NCI-H1436 treated with DMSO at 0.1 percent for 48 hours (cell line): ENCODE measurements at places on chromosomes 16 and 17.

DNA sequence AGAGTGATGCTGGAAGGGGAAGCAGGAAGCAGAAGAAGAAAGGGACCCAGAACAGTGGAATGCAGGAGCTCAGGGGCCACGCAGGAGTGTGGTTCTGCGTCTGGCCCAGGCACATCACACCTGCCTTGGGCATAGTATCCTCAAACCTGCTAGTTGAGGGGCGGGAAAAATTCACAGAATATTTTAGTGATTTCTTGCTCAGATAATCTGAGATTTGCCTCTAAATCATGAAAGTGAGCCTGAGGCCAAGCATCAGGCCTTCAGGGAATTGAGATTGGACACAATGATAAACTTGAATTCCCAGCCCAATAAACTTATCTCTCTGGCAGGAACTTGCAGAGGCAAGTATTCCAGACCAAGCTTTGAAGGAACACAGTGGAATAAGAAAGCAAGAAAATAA, 48.5 kb upstream of the CCL2 start:
- DNase-seq = no peak

- DNase-seq = no peak
Observed at GRCh38 chr17:31236137-31236536, 60.9 kb downstream of the OMG start.

DNA sequence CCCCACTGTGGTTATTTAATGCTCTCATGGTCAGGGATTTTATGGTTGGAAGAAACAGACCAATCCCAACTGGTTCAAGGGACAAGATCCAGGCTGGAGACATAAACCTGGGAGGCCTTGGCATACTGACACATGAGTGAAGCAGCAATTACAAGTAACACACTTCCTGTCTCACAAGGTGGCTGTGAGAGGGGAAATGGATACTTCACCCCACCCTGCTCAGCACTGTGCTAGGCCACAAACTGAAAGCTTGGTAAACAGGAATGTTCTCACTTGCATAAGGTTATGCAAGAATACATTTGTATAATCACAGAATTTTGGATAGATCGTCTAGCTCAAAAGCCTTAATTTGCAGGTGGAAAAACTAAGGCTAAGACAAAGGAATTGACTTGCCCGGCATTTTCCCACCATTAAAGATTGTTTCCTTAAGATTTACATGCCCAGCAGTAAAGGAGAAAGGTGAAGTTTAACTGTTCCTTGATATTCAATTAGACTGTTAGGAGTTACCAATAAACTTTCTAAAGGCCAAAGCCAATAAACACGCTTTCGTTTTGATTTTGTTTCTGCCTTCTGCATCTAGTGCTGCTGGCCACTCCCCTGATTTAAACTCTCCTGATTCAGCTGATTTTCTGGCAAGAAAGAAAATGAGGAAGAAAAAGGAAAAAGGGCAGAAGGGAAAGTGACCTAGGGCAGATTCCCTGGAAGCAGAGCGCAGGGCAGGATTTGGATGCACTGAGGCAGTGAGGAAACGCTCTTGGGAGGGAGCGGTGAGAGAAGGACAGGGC, 215.6 kb upstream of the CDH5 start:
- no peak for DNase-seq

DNA sequence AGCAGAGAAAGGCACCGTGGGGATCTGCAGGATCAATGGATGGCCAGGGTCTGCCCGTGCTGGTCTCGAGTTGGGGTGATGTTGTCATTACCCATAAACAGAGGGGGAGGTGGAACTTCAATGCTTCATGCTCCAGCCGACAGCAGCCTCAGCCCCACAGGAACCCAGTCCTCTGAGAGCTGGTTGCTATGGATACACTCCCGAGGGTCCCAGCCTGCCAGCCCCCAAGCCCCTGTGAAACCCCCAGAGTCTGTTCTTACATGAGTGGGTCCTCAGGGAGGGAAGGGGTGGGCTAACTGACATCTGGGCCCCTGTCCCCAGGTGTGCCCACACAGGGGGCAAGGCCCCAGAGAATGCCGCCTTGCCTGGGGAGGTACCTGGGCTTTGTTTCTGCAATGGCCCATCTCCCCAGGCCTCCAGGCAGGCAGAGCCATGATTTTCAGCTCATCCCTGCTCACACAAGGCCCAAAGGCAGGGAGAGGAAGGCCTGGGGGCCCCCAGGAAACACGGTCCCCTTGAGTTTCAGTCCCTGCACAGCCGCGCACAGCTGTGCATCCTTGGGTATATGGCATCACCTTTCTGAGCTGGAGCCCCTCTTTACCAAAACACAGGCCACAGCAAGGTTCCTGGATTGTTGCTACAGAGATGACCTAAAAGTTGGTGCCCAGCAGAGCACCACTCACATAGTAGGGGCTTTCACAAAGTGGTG, 223.7 kb downstream of the ZNF423 start:
- no peak for DNase-seq

GRCh38 chr17:29982991-29983653, 41.7 kb downstream of the EFCAB5 start:
- no peak for DNase-seq

- DNase-seq = no peak
Observed at GRCh38 chr17:20706751-20707373, 127.3 kb downstream of the CDRT15L2 start.

DNA sequence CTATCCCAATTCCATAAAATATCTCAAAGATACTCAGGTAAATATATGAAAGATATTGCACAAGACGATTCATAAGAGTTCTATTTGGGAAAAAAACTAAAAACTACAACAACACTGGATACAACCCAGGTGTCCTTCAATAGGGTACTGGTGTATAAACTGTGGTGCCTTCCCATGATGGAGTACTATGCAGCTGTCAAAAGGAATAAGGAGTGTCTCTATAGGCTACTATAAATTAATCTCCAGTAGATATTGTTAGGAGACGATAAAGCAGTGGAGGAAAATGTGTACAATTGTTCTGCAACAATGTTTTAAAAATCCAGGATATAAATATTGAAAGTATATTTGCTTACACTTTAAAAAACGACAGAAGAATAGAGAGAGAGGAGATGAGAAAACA, 2.4 kb upstream of the KRTAP4-12 start:
- no peak for DNase-seq

DNA sequence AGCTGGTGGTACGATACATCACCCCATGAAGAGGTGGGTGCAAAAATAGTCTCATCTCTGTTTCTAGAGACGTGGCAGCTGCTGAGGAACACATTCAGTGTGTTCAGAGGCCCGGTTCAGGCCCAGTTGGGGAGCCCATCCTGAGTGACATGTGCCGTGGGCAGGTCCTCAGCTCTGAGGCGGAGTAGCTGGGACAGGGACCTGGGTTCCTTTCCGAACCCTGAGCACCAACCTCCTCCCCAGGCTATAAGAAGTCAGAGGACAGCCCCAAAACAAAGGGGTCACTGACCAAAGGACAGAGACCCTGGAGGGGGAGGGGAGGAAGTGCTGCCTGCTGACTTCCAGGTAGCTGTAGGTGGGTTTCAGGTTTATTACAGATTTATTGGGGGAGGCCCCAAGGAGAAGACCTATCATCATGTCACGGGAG, 5.1 kb downstream of the LDHD start:
- no peak for DNase-seq

DNA sequence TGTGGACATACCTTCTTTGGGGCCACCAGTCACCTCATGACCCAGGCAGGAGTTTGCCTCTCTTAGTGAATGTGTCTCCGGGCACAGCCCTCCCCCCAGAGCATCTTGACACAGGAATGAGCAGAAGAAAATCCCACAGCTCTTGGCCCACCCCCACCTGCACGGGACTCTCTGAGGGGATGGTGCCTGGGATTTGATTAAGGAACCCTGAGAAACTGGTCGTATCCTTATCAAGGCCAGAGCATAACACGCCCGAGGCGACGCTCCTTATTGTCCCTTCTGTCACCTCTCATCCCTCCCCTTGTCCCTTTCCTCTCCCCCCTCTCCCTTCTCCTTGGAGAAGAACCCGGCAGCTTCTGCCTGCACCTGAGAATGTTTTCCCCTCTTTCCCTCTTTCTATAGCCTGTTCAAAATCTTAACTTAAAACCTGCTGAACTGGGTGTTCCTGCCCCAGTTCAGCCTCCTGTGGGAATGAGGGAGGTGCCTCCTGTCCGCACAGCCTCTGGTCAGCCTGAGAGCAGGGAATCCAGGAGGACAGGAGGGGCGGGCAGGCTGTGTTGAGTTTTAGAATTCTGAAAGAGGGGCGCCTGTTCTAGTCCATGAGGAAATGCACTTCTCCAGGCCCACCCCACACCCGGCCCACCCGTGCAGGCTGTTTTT, 140.7 kb upstream of the PLCG2 start:
- no peak for DNase-seq

GRCh38 chr17:80861892-80862291, 129.7 kb upstream of the CHMP6 start:
- DNase-seq = peak; percentile 90

DNA sequence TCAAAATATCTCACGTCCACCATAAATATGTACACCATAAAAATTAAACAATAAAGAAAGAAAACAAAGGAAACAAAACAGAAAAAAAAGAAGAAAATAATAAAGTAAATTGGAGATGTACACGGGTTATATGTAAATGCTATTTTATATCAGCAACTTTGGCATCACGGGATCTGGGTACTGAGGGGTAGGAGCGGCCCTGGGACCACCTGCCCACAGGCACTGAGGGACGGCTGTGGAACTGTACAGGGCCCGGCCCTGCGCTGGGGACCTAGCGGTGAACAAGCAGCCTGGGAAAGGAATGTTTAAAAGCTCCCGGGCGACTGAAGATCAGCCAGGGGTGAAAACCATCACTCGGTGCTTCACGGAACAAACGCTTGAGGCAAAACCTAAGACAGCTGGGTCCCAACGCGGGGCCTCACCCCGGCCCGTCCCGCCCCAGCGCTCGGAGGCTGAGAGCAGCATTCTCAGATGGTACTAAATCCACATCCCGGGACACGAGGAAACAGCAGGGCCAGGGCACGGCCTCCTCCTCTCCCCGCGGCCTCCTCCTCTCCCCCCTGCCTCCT, 31.2 kb downstream of the NXN start:
- DNase-seq = no peak

DNA sequence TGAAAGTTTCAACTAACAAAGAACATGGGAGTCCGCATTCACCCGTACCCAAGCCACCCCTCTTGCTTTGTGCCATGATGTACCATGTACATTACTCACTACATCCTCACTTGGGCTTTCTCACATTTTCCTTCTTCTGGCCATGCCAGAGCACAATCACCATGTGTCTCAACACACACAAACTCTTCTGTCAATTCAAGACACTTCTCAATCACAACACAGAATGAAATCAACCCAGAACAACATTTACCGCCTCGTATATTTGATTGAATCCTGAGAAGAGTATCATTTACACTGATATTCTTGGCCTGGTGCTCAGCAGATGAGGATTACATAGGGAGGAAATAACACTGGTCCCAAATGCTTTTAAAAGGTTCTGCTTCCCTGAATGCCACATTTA, 4.5 kb downstream of the ADAMTS18 start:
- no peak for DNase-seq

- no peak for DNase-seq
Observed at GRCh38 chr16:59864981-59865666, 1131.0 kb upstream of the GOT2 start.

- no peak for DNase-seq
Observed at GRCh38 chr17:75267411-75268232, 3.4 kb downstream of the MIF4GD start.

- no peak for DNase-seq
Observed at GRCh38 chr17:40073454-40074174, 10.8 kb downstream of the THRA start.

DNA sequence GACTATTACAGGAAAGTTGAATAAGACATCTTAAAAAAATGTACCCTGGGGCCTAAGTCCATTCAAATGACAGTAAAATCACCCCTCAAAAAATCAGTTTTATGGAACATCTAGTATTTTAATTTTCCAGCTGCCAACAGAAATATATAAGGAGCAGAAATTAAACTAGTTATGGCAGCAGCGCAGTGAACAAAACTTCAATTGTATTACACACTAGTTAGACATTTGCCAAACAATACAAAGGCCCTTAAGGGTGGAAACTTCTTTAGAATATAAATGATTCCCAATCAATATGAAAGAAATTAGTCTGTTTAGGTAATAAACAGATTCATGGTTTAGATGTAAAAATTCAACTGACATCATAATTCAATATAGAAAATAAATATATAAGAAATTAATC, 18.1 kb upstream of the RFFL start:
- DNase-seq = no peak

- DNase-seq = no peak
Observed at GRCh38 chr17:68941761-68942160, 13.4 kb downstream of the ABCA8 start.
